ENCODE measurements at places on chromosomes 5 and 9.

GRCh38 chr5:168364151-168364661 lies 72.8 kb downstream of the WWC1 start:
- DNase-seq: no peak

- no peak for DNase-seq
Measured at GRCh38 chr5:27494887-27495286, 456.5 kb upstream of the CDH9 start.

DNA sequence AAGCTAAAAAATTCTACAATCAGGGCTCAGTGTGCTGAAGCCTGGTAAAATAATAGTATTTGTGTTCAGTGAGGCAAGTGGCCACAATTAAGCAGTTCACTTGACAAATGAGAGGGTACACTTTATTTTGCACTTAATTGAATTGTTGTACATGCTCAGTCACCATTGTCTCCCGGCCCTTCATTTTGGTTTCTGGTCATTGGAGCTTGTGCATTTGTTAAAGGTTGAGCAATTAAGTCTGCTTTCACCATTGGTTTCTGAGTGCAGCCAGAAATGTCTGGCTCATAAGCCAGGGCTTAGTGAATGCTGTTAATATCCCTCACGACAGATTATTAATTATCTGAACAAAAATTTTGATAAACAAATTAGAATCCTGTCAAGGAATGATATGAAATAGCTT lies 89.6 kb downstream of the PRDM6 start:
- no peak for DNase-seq

- no peak for DNase-seq
Measured at GRCh38 chr5:95022967-95023695, 261.8 kb downstream of the MCTP1 start.

- DNase-seq: no peak
Measured at GRCh38 chr9:76526026-76526425, 67.0 kb downstream of the GCNT1 start.

DNA sequence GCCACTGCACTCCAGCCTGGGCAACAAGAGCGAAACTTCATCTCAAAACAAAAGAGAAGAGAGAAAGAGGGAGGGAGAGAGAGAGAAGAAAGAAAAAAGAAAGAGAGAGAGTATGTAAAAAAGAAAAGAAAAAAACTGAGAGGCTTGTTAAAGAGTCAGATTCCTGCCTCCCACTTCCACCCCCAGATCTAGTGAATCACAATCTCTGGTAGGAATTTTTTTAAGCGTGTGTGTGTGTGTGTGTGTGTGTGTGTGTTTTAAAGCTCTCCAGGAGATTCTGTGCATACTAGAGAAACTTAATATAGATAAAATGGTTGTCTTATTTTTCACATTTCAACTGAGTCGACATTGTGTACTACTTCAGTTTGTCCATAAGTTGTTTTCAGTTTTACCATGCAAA lies 32.0 kb downstream of the SAR1B start:
- no peak for DNase-seq

DNA sequence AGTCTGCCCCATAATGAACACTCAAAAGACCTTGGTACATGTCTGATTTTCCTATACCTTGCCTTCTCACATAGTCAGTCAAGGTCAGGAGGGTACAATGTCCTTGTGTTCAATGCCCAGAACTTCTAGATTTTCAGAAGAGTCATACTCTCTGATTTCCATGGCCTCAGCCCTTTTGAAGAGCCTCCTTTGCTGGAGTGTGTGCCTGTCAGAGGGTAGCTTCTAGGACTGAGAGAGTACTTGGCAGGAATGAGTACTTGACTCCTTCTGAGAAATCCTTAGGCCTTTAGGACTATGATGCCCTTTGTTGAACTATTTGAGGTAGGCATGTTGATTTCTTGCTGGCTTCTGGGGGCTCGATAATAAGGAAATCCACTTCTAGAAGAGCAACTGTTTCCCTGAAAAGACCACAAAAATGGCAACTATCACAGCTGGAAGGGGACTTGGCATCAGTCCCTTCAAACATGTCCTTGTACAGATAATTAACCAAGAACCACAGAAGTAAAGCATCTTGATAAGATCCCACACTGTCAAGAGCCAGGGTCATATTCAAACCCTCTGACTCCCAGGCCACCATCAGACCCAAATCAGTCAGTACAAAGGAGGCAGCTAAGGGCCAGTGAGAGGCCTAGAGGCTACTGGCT lies 10.6 kb upstream of the MEGF9 start:
- DNase-seq: no peak

DNA sequence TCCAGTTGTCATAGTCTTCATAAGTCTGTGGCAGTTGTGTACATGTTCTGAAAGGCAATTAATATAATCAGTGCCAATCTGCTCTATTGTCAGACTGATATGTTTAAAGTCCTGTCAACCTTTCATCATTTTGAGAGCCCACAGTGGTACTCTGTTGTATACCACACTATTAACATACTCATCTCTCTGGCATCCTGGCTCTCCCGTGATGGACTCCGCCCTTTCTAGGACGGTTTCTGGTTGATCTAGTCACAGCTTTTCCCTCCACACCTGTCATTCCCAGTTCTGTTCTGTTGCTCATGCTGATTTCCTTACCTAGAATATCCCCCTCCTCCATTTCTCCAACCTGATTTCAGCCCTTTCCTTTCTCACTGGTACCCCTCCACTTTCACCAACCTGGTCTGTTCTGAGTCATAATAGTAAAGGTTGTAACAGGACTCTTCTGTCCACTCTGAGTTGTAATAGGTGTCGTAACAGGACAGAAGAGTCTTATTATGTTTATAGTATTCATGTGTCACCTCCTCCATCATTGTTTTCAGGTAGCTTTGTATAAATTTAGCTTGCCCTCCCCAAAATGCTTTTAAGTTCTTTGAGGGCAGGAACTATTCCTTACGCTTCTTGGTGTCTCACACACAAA lies 4.1 kb downstream of the PTCD2 start:
- no peak for DNase-seq

GRCh38 chr9:2924380-2924768 lies 80.5 kb upstream of the PUM3 start:
- DNase-seq: no peak

- no peak for DNase-seq
Measured at GRCh38 chr9:82449986-82450385, 461.4 kb downstream of the SPATA31D1 start.

GRCh38 chr5:81226949-81227348 lies 6.2 kb upstream of the CKMT2 start:
- DNase-seq: no peak

- no peak for DNase-seq
Measured at GRCh38 chr9:96048104-96048955, 172.8 kb downstream of the ERCC6L2 start.

GRCh38 chr9:135070964-135071735 lies 16.3 kb upstream of the OLFM1 start:
- DNase-seq: no peak

GRCh38 chr9:110967196-110967595 lies 71.1 kb downstream of the LPAR1 start:
- no peak for DNase-seq

GRCh38 chr9:119458068-119458467 lies 88.8 kb upstream of the BRINP1 start:
- no peak for DNase-seq

DNA sequence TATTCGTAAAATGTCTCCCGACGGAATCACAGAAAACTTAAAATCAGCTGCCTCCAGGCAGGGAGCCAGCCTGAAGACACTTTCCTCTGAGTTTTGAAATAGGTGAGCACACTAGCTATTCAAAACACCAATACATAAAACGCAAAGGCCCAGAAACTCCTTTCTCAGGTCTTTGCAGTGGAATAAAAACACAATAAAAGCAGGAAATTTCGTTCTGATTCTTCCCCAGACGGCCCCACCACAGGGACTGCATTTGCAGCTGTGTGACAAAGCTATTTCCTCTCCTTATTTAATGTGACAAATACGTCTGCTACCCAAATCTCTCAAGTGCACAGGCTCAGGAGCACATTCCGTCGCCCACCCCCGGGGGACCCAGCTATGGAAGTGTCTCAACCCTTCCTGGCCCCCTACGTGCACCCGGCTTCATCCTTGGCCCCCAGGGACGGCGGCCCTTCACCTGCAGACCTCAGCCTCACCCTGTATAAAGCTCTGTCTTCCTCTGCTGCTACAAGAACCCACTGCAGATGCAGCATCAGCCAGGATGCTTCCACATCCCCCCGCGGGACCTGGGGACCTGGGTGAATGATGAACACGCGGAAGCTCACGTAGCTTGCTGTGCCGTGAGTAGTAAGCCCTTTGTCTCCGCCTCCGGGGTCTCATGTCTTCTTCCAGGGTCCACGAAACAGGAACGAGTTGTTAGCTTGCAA lies 24.9 kb downstream of the AHRR start:
- DNase-seq: no peak

DNA sequence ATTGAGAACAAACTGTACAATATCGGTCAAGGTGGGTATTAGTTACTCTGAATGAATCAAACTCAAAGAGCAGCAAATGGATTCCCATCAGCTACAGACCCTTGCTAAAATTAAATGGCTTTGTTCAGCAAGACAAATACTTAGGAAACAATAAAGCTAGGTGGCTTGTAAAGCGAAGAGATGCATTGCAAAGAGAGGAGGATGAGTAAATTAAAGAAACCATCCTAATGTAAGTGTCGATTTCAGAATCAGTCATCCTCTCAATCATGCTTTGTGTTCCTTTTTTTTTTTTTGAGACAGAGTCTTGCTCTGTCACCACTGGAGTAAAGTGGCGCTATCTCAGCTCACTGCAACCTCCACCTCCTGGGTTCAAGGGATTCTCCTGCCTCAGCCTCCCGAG lies 359.2 kb upstream of the ZNF462 start:
- no peak for DNase-seq

GRCh38 chr5:131463656-131464055 lies 171.4 kb downstream of the RAPGEF6 start:
- DNase-seq: no peak

DNA sequence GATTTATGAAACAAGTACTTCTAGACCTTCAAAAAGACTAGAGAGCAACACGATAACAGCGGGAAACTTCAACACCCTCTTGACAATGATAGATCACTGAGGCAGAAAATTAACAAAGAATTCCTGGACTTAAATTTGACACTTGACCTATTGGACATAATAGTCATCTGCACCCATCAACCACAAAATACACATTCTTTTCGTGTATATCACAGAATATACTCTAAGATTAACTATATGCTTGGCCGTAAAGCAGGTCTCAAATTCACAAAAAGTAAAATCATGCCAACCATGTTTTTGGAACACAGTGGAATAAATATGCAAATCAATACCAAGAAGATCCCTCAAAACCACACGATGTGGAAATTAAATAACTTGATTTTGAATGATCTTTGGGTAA lies 559.4 kb downstream of the DNAH5 start:
- no peak for DNase-seq

DNA sequence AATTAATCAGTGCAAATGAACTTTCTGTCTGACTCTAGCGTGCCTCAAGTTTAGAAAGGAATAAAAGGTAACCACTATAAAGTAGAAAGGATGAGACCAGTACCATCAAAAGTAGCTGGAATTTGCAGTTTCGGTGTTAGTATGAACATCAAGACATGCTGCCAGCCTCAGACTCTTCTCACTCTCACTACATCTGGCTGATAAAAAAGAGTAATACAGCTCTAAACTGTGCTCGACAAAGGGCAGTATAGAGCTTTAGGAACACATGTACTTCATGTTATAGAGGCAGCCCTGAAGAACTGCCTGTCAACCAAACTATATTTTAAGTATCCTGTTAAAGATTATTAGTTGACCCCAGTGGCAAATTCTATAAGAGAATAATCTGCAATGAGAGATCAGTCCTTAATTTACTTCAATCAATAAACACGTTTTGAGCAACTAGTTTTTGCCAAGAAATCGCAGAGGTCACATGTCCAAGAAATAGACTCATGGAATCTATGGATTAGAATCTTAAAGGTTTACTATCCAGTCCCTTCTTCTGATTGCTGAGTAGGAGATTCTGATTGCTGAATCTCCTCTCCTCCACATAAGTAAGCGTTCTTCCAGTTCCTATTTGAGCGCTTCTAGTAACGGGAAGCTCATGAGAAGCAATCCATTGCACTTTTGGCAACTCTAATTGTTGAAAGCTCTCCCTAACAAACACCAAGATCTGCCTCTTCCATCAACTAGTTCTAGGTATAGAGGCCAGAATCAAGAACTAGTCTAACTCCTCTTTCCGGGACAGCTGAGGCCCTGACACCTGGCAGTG lies 941 bp downstream of the XPA start:
- no peak for DNase-seq

- no peak for DNase-seq
Measured at GRCh38 chr5:56155992-56156584, 77.0 kb downstream of the ANKRD55 start.

DNA sequence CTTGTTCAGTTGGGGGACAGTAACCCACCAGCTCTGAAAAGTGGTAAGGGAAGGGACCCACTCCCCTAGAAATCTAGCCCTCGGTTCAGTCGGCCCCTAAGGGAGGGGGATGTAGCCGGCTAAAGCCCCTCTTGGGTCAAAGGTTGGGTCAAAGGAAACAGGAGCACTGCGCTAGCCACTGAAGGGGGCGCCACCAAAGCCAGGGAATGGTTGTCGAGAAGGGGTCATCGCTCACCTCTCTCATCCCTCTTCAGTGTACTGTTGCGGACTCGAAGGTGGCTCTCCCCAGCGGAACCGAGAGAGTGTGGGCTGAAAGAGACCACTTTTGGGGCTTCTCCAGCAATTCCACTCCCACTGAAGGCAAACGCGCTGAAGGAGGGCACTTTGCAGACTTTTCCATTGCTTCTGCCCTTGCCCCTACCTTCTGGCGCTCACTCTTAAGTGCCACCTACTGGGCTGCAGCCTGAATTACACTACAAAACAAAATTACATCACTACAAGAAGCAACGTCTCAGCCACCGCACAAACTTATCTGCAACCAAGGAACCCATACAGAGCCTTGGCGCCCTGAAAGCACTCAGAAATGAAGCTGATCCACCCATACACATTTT lies 396.9 kb downstream of the PDE4D start:
- no peak for DNase-seq

GRCh38 chr5:61805101-61805500 lies 473.0 kb downstream of the ZSWIM6 start:
- DNase-seq: no peak

DNA sequence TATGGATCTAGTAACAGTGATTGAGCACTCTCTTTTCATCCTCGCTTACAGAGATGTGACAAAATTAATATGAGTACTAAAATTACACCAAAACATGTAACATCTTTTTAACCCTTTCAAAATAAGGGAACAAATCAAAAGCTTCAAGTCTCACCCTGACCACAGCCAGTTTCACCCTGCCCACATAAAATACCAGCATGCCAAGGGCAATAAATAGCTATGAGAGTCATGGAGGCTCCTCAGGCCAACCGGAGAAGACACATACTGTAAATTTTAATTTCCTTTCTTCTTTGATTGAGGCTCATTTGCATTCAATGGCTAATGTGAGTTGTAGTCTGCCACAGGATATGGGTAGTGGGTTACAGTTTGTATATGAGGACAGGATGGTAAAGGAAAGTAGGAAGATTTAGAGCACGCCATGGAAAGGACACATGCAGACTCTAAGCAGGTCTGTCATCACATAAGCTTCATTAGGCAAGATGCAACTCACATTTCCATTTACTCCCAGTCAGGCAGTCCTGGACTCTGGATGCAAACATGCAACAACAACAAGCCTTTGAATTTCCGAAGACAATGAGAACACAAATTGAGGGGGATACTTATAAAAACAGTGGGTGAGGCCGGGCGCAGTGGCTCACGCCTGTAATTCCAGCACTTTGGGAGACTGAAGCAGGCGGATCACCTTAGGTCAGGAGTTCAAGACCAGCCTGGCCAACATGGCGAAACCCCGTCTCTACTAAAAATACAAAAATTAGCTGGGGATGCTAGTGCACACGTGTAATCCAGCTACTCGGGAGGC lies 11.3 kb downstream of the IL4 start:
- DNase-seq: no peak

- no peak for DNase-seq
Measured at GRCh38 chr5:38731461-38731860, 114.4 kb upstream of the OSMR start.

Data from stimulated activated CD8-positive, alpha-beta memory T cell treated with anti-CD3 and anti-CD28 coated beads, Interleukin-4, amount 100 ng/mL, for 1 hour (primary cell).